Activated naive CD8-positive, alpha-beta T cell treated with anti-CD3 and anti-CD28 coated beads, Interleukin-2, amount 10 ng/mL, durations not matched to agents 7 days and 5 days (primary cell): ENCODE measurements at places on chromosomes 6 and 20.
A peak's percentile ranks its signal among the peaks of the same experiment; 100 is the strongest.

DNA sequence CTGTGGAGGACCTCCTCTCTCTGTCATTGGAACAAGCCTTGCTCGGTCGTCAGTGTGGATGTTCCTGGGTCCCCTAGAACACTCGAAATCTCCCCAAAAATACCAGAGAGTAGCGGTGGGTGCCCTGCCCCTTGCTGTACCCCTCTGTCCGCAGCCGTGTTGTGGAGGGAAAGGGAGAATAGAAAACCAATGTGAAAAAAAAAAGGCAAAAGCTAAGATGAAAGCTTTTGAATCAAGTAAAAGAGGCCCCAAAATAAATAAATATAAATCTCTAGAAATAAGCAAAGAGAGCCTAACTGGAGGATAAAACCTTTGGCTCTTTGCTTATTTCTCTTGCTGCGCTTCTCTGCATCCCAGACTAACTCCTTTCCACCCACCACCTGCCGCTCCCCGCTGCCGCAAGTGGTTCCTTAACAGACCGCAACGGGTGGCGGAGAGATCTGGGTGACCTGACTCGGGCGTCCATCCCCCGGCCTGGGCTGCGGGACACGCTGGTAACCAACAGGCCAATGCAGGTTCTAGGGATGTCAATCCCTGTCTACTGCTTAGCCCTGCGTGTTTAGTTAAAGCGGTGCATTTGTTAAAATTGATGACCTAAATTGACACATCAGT is 110.0 kb downstream of the GPX5 start:
- peak overlapping the region; percentile 32 for H3K27ac ChIP-seq
- H3K36me3 ChIP-seq: peaks cover 3% of the 10 kb centered on the region
- H3K27me3 ChIP-seq: peaks cover 70% of the 10 kb centered on the region
- DNase-seq: peak; percentile 34

GRCh38 chr20:50285376-50286173 is 94.9 kb downstream of the CEBPB start:
- no peak overlapping the region for H3K4me3 ChIP-seq
- no peaks in the 10 kb centered on the region for H3K36me3 ChIP-seq
- peak overlapping the region; percentile 21 for H3K27ac ChIP-seq
- H3K4me1 ChIP-seq: peaks cover 18% of the 10 kb centered on the region
- DNase-seq: no peak

DNA sequence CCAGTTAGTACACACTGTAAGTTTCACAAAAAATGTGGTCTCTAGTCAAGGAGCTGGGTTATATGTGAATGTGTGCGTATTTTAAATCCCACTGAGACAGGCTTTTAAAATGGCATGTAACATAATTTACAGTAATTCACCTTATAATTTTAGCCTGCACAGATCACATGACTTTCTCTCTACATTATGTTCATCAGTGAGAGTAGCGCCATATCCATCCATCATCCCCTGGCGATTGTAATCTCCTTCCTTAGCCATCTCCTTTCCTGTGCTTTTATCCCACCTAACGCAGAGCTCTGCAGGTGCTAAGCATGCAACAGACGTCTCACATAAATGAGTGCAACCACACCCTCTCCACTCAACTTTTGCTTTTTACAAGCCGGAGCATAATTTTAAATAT is 210.8 kb downstream of the TBC1D7 start:
- H3K4me3 ChIP-seq: no peak overlapping the region
- no peaks in the 10 kb centered on the region for H3K4me1 ChIP-seq
- no peak for DNase-seq
- no peak overlapping the region for H3K27ac ChIP-seq
- H3K27me3 ChIP-seq: peaks cover 21% of the 10 kb centered on the region

DNA sequence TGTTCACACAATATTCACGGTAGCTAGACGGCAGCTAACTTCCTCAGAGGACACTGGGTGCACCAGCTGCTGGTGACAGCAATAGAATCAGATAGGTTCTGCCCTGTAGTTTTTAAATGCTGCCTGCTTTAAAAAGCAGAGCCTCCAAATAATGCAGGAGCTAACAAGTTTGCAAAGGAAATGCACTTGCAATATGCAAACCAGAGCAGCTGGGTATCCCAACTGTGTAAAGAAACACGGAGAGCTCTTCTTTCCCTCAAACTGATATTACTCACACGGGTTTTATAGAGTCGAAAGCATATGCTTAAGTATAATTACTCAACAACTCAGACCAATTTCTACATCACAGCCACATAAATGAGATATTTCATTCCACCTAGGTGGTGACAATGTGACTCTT is 432.7 kb downstream of the TFAP2A start:
- H3K4me3 ChIP-seq: no peak overlapping the region
- no peaks in the 10 kb centered on the region for H3K27me3 ChIP-seq
- DNase-seq: no peak
- H3K27ac ChIP-seq: no peak overlapping the region
- H3K4me1 ChIP-seq: peaks cover 1% of the 10 kb centered on the region

DNA sequence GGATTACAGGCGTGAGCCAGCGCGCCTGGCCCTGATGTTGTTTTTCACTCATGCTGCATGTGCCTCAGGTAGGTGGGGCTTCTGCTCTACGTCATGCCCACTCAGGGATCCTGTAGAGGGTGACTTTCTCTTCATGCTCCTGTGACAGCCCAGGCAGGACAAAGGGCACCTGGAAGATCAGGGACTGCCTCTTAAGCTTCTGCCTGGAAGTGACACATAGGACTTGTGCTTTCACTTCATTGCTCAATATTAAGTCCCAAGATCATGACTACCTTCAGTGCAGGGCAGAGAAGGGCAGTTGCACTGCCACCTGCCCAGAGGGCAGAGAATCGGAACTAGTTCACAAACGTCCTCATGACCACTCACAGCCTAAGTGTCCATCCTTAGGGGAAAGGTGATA is 249.5 kb upstream of the SULF2 start:
- no peaks in the 10 kb centered on the region for H3K4me1 ChIP-seq
- no peak for DNase-seq
- H3K4me3 ChIP-seq: no peak overlapping the region
